ENCODE measurements at places on chromosomes 3 and 15. TPM values are rescaled to one million over a fixed set of nuclear protein-coding genes. Genes with fewer than 3 reads are reported as not detected.
A peak's percentile ranks its signal among the peaks of the same experiment; 100 is the strongest.

DNA sequence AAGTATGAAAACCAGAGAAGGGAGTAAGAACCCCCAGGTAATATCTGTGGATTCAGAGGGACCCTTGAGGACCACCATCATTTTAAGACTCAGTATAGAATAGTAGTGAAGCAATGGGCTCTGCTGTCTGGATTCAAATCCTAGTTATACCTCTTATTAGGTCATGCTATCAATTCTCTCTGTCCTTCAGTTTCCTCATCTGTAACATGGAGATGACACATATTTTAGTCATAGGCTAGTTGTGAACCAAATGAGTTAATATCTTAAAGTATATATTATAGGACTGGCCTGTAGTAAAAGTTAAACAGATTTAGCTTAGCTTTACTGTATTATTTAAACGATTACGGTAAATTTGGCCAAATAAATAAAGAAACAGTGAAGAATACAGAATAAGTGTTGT is 177.3 kb upstream of the GOLIM4 start:
- no peaks in the 10 kb centered on the region for H3K36me3 ChIP-seq
- H3K27ac ChIP-seq = no peak overlapping the region
- no peak for DNase-seq
- H3K4me1 ChIP-seq = no peaks in the 10 kb centered on the region

DNA sequence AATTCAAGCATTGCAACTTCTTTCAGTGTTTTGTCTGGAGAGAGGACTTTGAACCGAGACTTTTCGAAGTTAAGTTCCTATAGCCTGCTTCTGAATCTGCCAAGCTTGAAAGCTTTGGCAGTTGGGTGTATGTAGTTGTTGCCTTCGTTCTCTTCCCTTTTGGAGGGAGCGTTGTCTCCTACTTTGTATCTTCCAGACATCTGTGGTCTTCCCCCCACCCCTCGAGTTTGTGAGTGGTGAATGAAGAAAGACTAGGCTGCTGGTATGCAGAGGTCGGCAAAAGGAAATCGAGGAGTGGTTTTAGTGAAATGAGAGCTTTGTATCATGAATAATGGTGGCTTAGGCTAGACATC is 1.3 kb downstream of the CTNNB1 start:
- peak overlapping the region; percentile 97 for H3K27ac ChIP-seq
- peak overlapping the region; percentile 78 for H3K4me3 ChIP-seq
- H3K4me1 ChIP-seq = peaks cover 47% of the 10 kb centered on the region
- no peak for DNase-seq

DNA sequence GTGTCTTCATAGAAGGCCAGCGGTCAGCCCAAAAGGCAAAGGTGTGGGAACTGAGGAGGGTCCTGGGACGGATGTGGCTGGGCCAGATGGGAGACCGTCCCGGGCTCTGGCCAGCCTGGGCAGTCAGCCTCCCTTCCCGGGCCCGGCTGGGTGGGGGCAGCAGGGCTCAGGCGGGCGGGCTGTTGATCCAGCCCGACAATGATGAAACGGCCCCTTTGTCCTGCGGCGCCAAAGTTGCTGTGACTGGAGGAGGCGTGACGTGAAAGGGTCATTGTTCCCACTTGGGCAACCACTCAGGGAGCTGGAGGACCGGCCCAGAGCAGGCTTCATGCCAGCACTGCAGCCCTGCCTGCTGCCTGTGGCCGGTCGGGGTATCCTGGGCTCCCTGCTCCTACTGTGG is 16.5 kb downstream of the DUSP7 start:
- H3K4me3 ChIP-seq = no peak overlapping the region
- H3K27ac ChIP-seq = peak overlapping the region; percentile 36

GRCh38 chr3:158568784-158569183 is 2.2 kb upstream of the MLF1 start:
- no peak overlapping the region for H3K4me3 ChIP-seq
- no peak overlapping the region for H3K27ac ChIP-seq
- no peaks in the 10 kb centered on the region for H3K4me1 ChIP-seq
- DNase-seq = no peak

- no peak for DNase-seq
- no peak overlapping the region for H3K27ac ChIP-seq
- no peaks in the 10 kb centered on the region for H3K27me3 ChIP-seq
- H3K36me3 ChIP-seq = no peaks in the 10 kb centered on the region
- H3K4me3 ChIP-seq = no peak overlapping the region
Observed at GRCh38 chr3:20225769-20226168, 39.8 kb upstream of the SGO1 start.

The USF3 gene
- total RNA-seq = 22.2 TPM
